ENCODE measurements at places on chromosomes 6 and 20.

GRCh38 chr6:63509652-63510352 lies 62.5 kb upstream of the LOC128125822 start:
- no peak for DNase-seq

GRCh38 chr6:12289365-12289919 lies 719 bp upstream of the EDN1 start:
- DNase-seq: peak; percentile 7

- no peak for DNase-seq
These were observed 258.1 kb downstream of the CLIC5 start for GRCh38 chr6:45757443-45758130.

DNA sequence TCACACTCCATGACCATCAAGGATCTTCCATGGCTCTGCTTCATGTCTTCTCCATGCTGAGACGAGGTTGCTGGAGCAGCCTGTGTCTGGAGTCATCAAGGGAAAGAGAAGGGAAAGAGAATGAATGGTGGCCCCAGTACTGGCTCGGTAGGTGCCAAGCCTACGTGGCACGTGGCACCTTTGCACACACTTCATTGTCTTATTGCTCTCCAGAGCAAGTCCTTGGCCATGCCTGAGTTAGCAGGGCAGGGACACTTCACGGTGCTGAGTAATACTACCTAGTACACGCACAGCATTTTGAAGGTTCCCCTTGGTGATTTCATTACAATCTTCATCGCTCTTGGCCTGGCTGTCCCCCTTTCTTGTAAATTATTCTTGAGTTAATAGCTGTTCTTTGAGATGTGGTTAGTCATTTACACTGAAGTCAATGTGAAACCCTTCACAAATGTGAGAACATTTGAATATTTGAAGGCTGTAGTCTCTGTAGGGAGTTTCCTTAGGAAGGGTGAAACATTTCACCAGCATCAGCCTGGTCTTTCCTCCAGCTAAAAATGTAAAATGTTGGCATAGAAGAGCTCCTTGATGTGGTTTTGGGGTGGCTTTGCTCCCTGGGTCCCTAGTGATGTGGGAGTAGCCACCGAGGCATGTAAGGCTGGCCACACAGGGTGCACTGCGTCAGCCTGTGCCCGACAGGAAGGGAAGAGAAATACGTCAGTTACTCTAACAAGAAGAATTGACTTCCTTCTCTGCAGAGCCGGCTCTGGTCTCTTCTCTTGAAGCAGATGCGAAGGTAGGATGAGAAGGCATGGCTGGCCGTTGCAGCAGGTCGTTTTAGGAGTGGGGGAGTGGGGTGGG lies at the start of gene SYTL3:
SYTL3 (plus strand) TSS at position 766 of the 855 bp plus-strand sequence. CDS start 13,215 bp downstream, outside the sequence.
- peak; percentile 84 for DNase-seq

DNA sequence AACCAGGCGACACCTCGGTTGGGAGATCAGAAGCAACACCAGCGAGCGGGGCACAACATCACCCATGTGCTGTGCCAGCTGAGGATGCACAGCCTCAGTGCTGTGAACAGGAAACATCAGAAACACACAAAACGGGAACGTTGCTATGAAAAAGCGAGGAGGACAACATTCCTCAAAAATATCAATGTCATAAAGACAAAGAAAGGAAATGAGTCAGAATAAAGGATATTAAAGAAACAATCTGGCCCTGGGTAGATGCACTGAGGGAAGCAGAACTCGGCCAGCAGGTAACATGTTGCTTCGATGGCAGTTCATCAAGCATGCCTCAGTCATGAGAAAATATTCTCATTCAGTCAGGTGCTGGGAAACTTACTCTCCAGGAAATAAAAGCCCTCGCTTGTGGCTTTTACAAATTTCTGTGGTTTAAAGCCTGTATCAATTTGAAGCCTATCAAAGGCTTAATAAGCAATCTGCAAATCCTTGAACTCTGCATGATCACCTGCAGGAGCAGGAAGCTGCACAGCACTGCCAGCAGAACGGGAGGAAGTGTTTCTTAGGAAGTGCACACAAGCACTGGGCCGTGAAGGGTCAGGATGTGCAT lies 77.5 kb downstream of the GINS1 start:
- DNase-seq: no peak

- DNase-seq: no peak
These were observed 8.7 kb downstream of the MAFB start for GRCh38 chr20:40680161-40680959.

GRCh38 chr20:19668418-19668817 lies 89.6 kb upstream of the RIN2 start:
- DNase-seq: no peak

- no peak for DNase-seq
These were observed 7.6 kb downstream of the TFAP2C start for GRCh38 chr20:56636716-56637115.

- DNase-seq: no peak
These were observed 132.8 kb upstream of the ZNF184 start for GRCh38 chr6:27605401-27606342.

DNA sequence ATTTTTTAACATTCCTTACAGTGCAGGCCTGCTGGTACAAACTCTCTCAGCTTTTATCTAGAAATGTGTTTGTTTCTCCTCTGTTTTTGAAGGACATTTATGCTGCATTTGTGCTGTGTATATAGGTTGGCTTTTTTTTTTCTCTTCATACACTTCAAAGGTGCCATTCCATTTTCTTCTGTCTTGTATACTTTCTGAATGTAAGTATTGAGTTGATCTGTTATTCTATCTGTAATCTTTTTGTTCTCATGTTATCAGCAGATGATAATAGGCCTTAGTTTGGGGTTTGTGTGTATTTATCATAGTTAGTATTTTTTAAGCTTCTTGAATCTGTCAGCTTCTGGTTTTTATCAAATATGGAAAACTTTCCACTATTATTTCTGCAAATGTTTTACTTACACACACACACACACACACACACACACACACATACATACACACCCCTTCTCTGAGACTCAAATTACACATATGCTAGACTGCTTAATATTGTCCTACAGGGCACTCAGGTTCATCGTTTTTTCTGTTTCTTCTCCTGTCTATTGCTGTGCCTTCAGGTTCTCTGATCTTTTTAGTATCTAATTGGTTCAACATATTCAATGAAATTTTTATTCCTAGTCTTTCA lies 74.6 kb downstream of the RPP40 start:
- no peak for DNase-seq

DNA sequence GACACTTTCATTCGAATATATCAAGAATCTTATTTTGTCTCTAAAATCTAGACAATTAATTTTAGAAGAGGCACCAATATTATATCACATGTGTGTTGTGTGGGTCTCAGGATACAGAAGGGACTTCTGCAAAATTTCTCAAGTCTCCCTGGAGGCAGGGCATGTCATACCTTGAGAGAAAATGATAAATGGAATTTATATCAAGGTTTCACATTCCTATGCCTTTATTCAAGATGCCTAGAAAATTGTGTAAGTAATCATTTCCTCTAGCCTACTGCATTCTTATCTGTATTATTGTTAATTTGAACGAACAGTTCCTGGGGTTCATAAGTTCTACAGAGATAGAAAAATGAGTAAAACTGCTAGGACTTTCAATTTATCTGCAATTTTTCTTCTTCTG lies 1247.9 kb downstream of the GRIK2 start:
- no peak for DNase-seq

DNA sequence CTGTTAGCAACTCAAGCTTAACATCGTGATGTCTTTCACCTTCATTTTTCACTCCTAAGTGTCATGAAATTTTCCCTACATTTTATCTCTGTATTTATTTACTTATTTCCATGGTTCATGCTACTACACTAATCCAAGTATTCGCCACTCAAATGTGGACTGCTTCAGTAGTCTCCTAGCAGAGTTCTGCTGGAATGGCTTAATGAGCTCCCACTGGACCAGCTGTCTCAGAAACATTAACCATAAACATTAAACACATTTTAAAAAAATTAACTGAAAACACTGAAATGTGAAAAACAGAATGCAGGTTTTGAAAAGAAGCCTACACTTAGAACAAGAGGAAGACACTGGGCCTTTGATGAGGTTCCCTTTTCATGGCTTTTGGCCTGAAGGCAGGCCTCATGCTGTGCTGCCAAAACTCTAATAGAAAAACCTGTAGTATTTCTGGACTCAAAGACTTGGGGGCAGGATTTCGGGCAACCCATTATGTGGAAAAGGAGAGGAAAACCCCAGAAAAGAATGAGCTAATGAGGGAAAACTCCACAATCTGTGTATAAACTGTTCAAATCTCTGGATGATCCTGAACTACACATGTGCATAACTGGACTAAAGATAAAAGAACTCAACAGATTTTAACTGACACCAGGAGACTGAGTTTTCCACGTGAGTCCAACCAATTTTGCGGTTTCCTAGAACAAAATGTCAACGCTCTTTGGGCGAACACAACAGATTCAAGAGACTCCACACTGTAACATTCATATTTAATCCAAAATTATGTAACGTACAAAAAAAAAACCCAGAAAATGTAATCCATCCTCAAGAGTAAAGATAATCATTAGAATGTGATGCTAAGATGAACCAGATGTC lies 33.0 kb downstream of the SAMD3 start:
- no peak for DNase-seq

DNA sequence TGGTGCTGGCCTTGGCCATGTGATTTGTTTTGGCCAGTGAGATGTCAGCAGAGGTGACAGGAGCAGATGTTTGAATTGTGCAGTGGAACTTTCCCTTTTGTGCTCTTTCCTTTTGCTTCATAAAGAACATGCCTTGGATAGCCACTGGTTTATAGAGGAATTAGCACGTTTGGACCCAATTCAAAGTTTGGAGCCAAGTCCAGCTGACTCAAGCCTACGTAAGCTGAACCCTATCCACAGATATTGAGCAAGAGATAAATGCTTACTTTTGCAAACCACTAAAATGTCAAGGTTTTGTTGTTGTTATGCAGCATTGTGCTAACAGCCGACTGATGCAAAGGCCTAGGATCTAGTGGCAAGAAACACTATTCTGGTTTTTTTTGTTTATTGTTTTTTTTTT lies 230.9 kb upstream of the CITED2 start:
- DNase-seq: no peak

- DNase-seq: no peak
These were observed 8.3 kb downstream of the FAM83D start for GRCh38 chr20:38934530-38934929.

GRCh38 chr20:11278461-11278860 lies 604.7 kb upstream of the JAG1 start:
- no peak for DNase-seq

DNA sequence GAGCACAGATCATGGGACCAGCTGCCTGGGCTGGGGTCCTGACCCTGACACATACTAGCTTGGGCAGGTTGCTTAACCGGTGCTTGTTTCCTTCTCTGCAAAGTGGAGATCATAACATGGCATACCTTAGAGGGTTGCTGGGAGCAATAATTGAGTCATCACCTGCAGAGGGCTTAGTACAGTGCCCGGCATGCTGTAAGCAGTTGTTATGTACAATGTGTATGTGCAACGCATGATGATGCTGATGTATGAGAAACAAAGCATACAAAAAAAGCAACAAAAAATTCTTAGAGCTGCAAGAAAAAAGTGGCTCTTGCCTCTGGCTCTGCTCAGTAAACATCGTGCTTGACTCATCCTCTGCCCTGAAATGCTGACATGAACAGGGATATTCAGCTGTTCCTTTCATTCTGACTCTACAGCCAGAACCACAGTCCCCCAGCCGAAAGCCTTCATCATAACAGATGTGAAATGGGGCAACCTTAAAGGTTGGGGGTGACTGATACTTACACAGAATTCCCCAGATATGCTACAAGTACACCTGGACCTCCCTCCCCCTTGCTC lies 91.7 kb downstream of the CLIC5 start:
- peak; percentile 52 for DNase-seq

DNA sequence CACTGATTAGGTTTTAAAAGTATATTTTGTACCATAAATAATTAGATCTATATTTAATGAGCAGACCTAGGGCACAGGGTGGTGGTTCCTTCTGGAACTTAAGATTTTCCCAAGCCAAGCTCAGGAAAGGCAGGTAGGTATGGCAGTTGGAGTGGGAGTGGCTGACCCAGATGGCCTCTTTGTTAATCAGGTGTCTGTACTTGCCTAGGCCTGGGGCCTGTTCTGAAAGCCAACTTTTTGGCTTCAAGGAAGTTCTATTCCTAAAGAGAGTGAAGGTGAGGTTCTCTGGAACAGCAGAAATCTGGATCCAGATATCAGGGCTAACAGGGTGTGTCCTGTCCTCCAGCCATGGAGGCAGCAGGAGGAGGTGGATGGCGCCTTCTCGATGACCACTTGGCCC lies 44.9 kb downstream of the VEGFA start:
- DNase-seq: no peak

GRCh38 chr6:114140416-114140815 lies 169.5 kb upstream of the HDAC2 start:
- no peak for DNase-seq

DNA sequence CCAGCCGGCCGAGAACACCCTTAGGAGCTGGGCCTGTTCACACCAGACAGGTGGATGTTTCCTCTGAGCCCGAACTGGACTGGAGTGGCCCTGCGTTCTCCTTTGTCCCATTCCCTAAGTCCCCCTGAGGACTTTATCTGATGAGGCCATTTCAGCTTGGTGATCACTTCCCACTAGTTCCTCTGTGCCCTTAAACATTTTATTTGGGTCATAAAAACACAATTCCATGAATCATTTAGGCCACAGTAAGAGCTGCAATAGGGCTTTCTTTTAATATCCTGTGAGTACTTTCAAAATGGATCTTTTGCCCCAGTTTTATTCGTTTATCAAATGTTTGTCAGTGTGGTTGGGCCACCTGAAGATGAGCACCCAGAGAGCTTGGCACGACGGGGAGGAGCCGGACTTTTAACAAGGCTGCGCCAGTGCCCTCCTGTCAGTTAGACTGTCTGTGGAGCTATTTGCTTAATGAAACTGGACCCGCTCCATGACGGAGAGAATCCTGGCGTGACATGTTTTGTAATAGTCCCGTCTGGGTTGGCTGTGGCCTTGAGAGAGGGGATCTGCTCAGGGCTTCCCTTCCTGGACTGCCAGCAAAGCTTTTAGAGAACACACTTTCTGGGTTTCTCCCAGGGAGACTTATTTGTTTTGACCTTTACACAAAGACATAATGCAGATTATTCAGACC lies 53.5 kb downstream of the ZDHHC14 start:
- no peak for DNase-seq

DNA sequence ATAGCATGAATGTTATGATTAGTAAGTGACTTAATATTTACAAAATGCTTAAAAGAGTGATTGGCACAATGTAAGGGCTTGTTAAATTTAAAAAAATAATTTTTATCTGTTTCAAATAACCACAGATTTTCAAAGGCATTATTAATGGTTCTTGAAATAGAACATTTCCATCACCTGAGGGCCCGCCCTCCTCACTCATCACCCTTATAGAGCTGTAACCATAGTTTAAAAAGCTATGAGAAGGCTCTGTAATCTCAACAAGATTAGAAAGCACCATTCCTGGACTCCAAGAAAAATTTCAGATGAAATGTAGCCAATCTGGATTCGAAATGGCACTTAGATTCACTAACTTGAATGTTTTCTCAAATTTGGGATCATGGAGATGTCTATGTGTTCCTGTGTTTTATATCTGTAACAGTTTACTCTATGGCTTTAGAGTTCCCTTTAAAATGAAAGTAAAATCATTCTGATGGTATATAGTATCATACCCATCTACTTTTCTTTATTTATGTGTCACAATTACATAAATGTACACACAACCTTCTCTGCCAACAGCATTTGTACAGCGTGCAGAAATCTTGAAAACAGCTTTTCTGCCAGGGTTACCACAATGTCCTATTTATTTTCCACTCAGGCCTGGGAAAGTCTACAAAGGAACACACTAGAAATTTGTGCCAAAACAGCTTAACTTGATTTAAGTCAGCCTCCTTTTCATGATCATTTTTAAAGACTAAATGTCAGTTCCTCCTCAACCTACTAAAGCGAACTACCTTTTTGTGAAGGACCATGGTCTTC lies 207.7 kb downstream of the TBX18 start:
- no peak for DNase-seq

All from stimulated activated naive CD4-positive, alpha-beta T cell treated with Interleukin-2 at 50 U/mL for 16 hours (primary cell).